NB4 (cell line): ENCODE measurements at places on chromosomes 3 and 15.

GRCh38 chr3:133988631-133989161, 41.0 kb downstream of the SLCO2A1 start:
- no peak for DNase-seq

DNA sequence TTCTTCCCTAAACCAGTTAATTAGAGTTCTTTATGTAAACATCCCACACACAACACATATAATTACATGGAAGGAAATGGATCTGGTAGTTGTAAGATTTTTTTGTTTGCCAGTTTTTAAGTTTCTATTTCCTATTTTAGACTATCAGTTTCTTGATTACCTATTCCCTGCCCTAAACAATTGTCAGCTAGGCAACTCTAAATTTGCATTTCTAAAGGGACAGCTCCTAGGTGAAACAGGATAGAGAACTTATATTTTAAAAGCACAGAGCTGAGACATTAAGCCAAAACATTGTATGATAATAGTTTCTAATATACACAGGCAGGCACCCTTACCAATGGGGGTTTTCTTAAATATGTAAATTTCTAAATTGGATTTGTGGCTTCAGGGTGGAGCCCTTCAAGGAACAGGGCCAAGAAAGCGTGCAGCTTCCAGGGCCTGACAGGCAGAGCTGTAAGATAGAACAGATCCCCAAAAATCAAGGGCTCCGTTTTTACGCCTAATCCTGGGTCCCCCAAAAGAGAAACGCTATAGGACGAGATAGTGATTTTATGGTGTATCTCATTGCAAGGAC, 8.9 kb downstream of the LEKR1 start:
- DNase-seq = no peak

GRCh38 chr3:42117175-42118008, 26.2 kb downstream of the TRAK1 start:
- no peak for DNase-seq

DNA sequence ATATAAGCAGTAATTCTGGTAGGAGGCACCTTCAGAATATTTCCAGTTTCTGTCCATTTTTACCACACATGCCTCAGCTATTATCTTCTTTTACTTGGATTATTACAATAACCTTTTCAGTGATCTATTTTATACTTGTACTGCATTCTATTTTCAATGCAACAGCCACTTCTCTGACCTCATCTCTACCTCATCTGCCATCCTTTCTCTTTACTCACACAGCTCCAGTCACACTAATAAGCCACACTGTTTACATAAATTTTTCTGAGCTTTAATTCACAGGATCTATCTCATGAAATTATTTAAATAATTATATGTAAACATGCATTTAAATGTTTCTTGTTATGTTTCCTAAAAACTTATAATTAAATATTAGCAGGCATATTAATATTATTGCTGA, 47.3 kb upstream of the BCHE start:
- no peak for DNase-seq

DNA sequence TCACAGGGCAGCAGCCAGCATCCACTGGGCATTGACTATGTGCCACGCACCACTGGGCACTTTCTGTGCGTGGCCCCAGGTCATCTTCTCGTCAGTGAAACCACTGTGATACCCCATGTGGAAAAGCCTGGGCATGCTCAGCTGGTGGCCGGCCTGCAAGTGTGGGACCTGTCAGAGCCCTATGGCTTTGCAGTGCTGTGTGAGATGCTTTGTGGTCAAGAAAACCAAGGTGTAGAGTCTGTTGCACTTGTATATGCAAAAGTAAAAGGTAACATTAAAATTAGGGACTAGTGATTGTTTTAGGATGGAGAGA, 69.5 kb downstream of the PGPEP1L start:
- DNase-seq = no peak

- DNase-seq = no peak
Measured at GRCh38 chr3:32216172-32216783, 22.2 kb upstream of the CMTM8 start.

DNA sequence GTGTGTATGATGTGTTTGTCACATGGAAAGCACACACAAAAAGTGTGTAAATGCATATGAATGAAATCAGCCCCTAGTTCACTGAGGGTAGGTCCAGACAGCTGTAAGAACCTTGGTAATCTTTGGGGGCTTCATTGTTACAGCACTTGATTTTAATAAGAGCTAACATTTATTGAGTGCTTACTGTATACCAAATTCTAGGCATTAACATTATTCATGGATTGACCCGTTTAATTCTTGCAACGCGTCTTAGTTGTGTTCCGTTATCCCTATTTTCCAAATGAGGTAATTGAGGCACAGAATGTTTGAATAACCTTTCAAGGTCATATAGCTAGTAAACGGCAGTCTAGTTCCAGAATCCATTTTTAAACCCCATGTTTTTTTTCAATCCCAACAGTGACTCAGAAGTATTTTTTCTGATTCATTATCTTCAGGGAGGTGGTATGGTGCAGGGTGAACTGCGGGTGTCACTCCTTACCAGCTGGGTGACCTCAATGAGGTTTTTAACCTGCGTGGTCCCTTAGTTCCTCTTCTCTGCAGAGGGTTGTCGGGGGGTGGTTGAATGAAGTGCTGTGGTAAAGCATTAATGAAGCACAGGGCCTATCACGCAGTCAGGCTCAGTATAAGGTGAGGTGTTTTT, 14.2 kb downstream of the RAB8B start:
- DNase-seq = peak; percentile 83

- peak; percentile 67 for DNase-seq
Measured at GRCh38 chr15:76147906-76148570, 88.3 kb downstream of the TMEM266 start.

- DNase-seq = no peak
Measured at GRCh38 chr15:99978426-99978825, 245.2 kb upstream of the LYSMD4 start.

- no peak for DNase-seq
Measured at GRCh38 chr3:113271189-113271588, 59.8 kb downstream of the BOC start.

DNA sequence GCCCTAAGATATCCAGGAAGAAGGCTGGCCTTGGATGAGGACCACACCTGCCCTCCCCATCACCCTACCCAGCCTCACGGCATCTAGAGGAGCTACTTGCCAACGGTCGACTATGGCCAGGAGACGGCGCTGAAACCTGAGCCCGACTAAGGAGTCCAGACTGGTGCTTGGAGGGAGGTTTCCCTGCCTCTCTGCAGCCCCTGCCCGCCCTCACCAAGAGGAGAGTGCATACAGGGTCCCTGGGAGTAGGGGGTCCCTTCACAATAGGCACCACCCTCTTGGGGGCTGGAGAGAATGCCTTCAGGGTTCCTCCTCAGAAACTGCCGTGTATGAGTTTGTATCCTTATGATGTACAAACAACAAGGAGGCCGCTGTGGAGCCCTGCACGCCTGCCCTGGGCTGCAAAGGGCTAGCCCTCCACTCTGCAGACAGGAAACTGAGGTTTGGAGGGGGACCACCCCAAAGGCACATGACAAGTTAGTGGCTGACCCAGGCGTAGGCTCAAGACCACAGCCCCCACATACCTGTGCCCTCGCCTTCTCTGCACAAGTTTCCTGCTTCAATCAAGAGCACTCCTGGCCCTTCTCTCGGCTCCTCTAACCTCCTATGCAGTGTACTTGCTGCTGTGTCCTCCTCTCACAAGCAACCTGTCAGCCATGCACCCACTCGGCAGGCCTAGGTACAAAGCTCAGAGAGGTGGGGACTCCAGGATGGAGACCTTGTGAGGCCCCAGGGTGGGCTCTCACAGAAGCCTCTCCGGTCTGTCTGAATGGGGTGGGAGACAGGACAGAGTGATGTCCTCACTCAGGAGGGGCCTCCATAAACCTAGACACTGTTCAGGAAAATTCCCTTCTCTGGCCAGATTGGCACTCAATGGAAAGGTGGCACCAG, 7.4 kb downstream of the KLF15 start:
- DNase-seq = no peak

GRCh38 chr3:9500108-9501050, 53.2 kb downstream of the LHFPL4 start:
- DNase-seq = peak; percentile 73

GRCh38 chr3:113018536-113019181, 27.9 kb downstream of the GTPBP8 start:
- peak; percentile 34 for DNase-seq

GRCh38 chr15:95996494-95996893, 334.0 kb upstream of the NR2F2 start:
- DNase-seq = peak; percentile 59

GRCh38 chr15:79897380-79897678, 515 bp upstream of the MTHFS start:
- no peak for DNase-seq

GRCh38 chr15:58521293-58521991, 89.7 kb downstream of the LIPC start:
- peak; percentile 98 for DNase-seq

- DNase-seq = peak; percentile 7
Measured at GRCh38 chr3:123907720-123908119, 23.6 kb upstream of the MYLK start.

- DNase-seq = no peak
Measured at GRCh38 chr3:14423963-14424362, 21.6 kb downstream of the SLC6A6 start.

- DNase-seq = no peak
Measured at GRCh38 chr3:102178817-102179216, 256.0 kb upstream of the ZPLD1 start.
